ENCODE measurements at places on chromosomes 1 and 21.

GRCh38 chr1:197553281-197553680 is 222.0 kb downstream of the DENND1B start:
- no peak for DNase-seq

DNA sequence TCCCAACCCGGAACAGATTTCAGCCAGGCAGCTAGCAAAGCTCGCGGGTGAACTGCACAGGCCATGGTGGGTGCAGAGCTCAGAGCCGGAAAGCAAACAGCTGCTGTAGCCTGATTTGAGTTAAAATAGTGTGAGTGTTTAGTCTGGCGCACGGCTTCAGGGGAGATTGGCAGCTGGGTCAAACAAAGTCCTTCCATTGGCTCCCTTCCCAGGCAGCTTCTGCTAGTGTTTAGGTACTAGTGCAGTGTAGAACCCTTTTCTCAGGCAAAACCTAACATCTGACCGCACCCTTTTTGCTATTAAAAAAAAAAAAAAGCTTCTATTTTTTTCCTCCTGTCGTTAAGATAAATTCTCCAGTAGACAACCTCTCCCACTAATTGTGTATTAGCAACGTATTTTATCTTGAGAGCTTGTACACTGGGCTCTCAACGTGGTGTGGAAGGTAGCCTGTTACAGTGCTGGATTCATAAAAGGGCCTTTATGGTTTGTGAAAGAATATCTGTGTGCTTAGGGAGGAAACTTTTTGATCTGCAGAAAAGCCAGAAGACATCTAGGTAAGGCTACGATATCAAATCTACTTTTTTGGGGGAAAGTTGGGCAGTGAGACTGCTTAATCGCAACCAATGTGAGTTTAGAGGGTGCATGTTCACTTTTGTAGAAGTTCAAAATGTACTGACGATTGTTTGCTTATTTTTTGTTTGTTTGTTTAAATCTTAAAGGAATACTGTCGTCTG is 689.6 kb downstream of the USP25 start:
- DNase-seq = peak; percentile 79

GRCh38 chr1:186699519-186699918 is 19.3 kb upstream of the PTGS2 start:
- DNase-seq = no peak

- DNase-seq = no peak
Observed at GRCh38 chr1:9699361-9699760, 47.8 kb downstream of the PIK3CD start.

DNA sequence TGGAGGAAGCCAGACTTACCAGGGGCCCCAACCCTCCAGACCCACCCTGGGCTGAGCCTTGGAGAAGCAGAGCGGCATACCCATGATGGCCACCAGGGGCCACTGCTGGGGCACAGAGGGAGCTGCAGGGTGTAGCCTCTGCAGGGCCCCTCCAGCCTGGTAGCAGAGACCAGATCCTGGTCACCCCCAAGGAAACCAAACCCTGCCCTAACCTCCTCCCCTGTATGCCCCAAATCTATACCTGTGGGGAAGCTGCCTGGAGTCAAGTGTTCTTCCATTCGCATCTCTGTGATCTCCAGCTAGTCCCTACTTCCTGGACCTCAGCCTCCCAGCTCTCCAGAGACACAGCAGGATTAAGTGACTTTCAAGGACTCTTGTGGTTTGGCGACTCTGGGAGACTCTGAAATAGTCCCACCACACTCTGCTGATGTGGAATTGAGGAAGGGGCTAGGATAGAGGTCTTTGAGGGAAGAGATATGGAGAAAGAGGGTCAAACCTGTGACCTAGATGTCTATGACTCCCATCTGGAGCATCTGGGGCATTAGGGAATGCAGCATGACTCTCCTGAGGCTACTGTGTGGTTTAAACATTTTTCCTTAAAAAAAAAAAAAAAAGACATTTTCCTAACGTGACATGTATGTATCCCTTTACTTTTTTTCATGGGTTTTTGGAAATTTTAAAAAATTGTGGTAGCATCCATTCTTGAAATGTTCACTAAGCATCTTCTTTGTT is 119.2 kb upstream of the IPO9 start:
- no peak for DNase-seq

DNA sequence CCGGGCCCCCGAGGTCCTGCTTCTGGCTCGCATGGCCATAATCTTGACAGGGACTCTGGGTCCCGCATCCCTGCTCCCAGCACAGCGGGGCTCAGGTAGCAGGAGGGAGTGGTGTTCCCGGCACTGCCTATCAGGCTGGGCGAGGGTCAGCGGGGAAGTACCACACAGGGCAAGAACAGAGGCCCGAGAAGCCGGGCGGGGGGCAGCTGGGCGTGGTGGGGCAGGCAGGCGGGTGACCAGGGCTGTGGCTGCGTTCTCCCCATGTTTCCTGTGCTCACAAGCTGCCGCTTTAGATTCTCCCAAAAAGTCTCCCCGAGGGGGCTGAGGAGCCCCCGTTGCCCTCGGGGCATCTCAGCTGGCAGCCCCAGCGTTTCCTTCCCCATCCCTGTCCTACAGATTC is 18.3 kb downstream of the ATAD3B start:
- DNase-seq = no peak

GRCh38 chr1:201261771-201262547 is 21.3 kb upstream of the PKP1 start:
- DNase-seq = no peak

GRCh38 chr1:81517987-81518386 is 282.7 kb upstream of the ADGRL2 start:
- DNase-seq = no peak

DNA sequence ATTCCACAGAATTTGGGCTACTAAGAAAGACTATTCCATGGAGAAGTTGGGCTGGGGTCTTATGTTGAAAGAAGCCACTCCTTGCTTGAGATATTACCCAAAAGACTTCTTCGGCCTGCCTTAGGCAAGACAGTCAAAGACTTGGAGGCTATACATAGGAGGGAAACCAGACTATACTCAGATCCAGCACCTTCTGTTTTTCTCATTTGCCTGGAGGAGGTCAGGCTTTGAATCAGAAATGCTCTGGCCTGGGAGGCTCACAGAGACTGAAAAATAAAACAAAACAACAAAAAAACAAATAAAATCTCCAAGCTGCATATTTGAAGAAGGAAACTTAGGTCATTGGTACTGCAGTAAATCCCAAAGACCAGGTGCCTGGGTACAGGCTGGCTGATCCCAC is 38.4 kb upstream of the EXOSC10 start:
- no peak for DNase-seq

- DNase-seq = no peak
Observed at GRCh38 chr1:100076319-100076718, 56.4 kb downstream of the SASS6 start.

DNA sequence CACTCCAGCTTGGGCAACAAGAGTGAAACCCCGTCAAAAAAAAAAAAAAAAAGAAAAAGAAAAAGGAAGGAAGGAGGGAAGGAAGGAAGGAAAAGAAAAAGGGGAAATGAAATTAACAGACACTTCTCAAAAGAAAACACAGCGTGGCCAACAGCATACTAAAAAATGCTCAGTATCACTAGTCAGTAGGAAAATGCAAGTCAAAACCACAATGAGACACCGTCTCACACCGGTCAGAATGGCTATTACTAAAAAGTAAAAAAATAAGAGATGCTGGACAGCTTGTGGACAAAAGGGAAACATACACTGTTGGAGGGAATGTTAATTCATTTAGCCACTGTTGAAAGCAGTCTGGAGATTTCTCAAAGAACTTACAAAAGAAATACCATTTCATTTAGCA is 369.5 kb upstream of the BRINP3 start:
- DNase-seq = no peak

DNA sequence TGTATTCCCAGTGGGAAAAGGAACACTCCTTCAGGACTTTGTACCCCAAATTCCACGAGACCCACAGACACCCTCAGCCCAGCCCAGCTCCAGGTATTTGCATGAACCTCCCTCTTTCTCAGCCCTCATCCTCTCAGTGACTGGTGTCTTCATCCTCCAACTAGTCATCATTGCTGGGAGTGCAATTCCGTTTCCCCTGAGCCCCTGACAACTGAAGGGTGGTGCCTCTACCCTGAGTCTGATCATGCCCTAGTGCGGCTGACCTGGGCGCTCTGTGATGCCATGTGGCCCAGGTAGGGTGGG is 3.8 kb upstream of the ZNF692 start:
- no peak for DNase-seq

GRCh38 chr1:202561726-202562443 is 148.4 kb downstream of the SYT2 start:
- no peak for DNase-seq

DNA sequence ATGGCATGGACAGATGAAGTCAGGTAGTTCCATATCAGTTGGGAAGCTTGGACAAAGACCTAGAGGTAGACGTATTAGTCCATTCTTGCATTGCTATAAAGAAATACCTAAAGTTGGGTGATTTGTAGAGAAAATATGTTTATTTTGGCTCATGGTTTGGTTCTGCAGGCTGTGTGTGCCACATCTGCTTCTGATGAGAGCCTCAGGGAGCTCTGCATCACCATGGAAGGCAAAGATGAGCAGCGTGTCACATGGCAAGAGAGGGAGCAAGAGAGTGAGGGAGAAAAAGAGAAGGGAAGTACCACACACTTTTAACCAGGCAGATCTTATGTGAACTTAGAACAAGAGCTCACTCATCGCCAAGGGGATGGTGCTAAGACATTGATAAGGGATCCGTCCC is 9.0 kb downstream of the TSACC start:
- peak; percentile 46 for DNase-seq

DNA sequence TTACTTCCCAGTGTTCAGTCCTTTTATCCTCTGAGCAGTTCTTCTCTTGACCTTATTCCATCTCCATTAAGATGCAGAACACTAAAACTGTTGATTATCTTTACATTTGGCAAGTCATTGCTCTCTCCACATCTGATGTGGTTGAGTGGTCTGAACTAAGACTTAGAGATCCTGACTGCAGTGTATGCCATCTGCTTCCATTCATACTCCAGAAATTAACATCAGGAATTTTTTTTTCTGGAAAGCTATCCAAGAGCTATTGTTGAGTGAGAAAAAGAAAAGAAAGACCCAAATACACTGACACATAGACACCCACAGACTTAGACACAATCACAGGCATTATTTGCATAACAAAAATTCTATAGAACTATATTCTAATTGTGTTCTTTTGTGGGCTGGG is 3.7 kb upstream of the TRIM62 start:
- DNase-seq = no peak

GRCh38 chr1:61076728-61077675 is 5.4 kb upstream of the NFIA start:
- peak; percentile 67 for DNase-seq

GRCh38 chr1:64229307-64229706 is 25.9 kb downstream of the UBE2U start:
- DNase-seq = no peak

DNA sequence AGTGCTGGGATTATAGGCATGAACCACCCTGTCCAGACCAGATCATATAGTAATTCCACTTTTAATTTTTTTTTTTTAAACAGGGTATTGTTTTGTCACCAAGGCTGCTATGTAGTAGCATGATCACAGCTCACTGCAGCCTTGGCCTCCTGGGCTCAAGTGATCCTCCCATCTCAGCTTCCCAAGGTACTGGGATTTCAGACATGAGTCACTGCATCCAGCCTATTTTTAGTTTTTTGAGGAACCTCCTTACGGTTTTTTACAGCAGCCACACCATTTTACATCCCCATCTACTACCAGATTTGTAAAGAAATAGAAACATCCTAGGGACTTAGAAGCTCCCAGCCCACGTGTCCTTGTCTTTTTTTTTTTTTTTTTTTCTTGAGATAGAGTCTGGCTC is 24.0 kb downstream of the L1TD1 start:
- no peak for DNase-seq

DNA sequence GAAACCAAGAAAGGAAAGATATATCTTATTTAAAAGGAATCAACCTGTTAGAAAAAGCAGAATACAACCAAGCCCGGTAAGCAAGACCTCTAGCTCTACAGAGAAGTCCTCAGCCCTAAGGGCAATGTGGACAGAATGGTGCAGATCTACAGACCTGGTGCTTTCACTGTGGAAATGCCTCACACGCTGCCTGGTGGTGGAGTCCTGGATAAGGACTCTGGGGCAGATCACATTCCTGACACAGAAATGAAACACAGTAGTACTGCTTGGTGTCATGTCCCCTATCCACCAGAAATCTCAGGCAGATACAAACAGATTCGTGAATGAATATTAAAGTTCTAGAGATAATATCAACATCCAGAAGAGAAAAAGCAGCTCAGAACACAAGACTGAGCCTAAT is 6.8 kb downstream of the CNN3 start:
- DNase-seq = no peak

- DNase-seq = no peak
Observed at GRCh38 chr1:183073320-183073719, 50.1 kb downstream of the LAMC1 start.

GRCh38 chr1:201859424-201859823 is 29.3 kb upstream of the SHISA4 start:
- DNase-seq = no peak

DNA sequence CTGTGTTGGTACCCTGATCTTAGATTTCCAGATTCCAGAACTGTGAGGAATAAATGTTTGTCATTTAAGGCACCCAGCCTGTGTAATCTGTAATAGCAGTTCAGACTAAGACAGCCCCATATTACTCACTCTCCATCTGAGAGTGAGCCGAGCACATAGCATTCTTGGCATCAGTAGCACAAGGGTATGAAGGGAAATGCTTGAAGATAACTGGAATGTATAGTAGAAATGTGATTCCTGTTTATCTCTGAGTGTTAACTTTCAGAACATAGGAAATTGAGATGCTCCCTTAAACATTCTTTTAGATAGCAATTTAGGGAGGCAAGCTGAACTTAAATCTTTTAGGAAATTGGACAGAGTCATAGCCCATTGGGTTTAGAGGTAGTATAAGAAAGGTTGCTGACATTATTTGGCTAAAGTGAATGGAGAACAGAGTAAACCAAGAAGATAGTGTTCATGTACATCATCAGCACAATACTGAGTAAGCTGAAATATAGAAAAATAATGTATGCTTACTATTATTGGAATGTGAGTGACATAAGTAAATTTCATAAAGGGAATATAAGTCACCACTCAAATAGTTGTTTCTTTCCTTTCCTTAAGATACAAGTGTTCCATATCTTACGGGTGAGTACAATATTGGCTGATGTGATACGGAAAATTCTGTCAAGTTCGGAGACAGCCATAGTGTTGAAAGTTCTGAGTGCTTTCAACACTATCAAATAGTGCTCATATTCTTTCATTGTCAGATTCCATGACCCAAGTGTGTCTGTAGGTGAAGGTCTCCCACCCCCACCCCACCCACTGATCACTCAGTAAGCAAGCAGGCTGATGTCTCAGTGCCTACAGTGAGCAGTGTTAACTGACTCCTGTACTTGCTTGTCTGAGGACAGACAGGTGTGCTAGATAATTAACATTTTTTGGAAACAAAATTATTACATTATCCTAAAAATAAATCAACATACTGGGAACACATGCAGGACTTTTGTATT is 73.7 kb downstream of the LRRC8D start:
- DNase-seq = peak; percentile 75

GRCh38 chr21:40768056-40768455 is 78.9 kb downstream of the DSCAM start:
- no peak for DNase-seq
